ENCODE measurements at places on chromosomes 4 and X.

- no peak for DNase-seq
Observed at GRCh38 chr4:22754116-22754515, 61.4 kb downstream of the GBA3 start.

DNA sequence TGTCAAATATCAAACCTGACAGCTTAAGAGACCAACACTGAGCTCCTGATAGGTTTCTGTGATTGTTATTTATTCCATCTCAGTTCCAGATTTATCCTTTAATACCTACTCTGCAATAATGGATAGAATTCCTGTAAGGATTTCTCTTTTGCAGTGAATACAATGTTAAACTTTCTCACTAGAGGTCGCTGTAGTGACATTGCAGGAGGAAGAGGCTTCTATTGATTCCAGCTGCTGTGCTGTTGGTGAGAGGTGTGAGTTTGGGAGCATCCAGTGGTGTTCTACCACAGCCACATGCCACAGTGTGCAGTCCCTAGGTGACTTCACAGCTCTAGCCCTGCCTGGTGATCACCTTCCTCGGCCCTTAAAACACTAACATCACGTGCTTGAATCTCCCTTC, 34.6 kb upstream of the DCAF8L2 start:
- DNase-seq: peak; percentile 3

DNA sequence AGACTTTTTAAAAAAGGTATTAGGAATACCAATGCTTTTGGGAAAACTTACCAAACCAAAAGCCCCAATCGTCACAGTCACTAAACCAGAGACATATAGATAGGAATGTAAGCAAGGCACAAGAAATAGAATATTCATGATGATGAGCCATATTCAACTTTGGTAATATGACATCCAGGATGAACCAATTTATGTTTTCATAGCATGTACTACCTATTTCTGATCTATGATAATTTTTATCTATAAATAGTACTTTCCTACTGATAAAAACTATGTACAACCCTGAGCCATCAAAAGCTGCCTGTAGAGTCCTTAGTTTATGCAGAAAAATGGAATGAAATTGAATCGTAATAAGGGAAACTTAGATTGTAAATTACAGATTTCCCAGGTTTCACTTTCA, 18.9 kb downstream of the CAMK2D start:
- no peak for DNase-seq

DNA sequence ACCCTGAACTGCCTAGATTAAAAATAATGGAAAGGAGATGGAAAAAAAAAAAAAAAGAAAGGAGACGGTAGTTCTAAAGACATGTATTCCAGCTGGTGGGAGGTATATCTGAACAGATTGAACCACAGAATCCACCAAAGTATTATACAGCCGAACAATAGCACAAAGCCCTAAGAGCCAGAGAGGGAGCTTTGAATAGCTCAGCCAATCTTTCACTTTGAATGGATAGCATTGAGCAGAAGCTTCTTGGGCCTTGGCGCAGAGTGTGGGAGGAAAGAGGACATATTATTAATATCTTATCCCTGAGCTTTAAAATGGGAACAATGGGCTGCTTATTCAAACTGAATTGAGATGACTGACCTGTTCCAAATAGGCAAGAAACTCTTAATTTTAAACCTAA, 147.8 kb upstream of the PAQR3 start:
- no peak for DNase-seq

DNA sequence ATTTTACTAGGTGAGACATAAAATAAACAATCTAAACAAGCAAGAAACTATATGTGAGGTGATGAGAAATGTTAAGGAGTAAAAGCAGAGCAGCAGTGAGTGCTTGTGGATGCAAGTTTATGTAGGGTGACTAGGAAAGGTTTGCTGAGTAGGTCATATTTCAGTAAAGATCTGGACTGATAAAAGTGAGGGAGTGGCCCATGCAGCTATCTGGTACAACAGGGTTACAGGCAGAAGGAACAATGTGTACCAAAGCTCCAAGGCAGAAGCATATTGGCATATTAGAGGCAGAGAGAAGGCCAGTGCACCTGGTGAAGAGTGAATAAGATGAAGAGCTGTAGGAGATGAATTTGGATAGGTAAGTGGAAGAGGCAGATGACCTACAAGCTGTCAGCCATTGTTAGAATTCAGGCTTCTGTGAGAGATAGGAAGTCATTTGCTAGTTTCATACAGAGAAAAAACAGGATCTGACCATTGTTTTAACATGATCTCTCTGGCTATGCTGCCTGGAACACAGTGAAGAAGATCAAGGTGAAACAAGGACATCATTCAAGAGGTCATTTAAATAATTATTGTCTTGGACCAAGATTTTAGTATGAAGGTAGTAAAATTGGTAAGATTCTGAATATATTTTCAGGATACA, 274.6 kb downstream of the ANKRD50 start:
- no peak for DNase-seq

DNA sequence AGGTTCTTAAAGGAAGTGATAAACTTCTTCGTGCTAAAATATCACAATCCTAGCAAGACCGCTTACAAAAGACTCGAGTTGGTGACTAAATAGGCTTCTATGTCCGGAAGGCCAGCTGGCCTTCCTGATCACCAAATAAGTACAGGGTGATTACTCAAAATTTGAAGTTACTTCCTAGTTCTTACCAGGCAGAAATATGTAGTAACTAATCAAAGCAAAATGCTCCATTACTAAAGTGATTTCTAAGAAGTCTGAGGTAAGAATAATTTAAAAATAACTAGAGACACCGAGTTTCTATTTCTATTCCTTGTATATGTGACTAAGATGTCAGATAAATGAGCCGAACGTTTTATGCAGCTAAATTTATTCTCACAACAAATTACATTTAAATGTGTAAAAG, 62.2 kb downstream of the NSUN7 start:
- DNase-seq: peak; percentile 26

- DNase-seq: no peak
Observed at GRCh38 chrX:63270873-63271272, 80.3 kb downstream of the SPIN4 start.

DNA sequence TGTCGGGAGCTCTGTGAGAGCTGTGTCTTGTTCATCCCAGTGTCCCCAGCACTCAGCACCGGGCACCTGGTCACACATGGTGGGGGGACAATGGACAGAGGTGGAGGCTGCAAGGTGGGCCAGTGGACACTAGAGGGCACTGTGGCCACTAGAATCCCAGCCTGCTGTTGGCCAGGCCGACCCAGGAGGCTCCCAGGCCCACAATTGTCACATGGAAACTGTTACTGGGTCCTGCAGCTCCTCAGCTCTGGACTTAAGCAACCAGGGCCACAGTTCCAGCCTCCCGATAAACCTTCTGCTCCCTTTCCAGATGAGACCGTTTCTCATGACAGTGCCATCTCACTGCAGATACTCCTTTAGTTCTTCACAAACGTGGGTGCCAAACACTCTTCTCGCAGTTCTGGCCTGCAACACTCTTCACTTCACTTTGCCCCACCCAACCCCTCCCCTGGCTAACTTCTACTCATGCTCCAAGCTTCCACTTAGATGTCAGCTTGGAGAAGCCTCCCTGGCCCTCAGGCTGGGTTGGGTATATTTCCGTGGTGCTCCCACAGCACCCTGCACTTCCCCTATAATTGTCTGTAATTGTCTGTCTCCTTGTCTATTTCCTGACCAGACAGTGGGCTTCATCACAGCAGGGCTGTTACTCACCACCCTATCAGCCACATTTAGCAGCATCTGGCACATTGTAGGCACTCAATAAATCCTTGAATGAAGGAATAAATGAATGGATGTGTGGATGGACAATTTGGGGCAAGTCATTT, 3.5 kb upstream of the IQSEC2 start:
- DNase-seq: peak; percentile 37

All from fibroblast of lung (primary cell).